ENCODE measurements at places on chromosomes 1 and 21. TPM values are rescaled to one million over a fixed set of nuclear protein-coding genes. Genes with fewer than 3 reads are reported as not detected.

OR10T2 gene
- not detected for total RNA-seq

WNT4 gene
- total RNA-seq: 1.4 TPM

ZNF648 gene
- not detected for total RNA-seq

NCAM2 gene
- total RNA-seq: 2.4 TPM

PDE4B gene
- 1.4 TPM for total RNA-seq

CBS gene
- total RNA-seq: 8.9 TPM

ASCL5 gene
- total RNA-seq: 2.4 TPM

CD1C gene
- not detected for total RNA-seq

CA6 gene
- not detected for total RNA-seq

OR6K3 gene
- total RNA-seq: not detected

AGTRAP gene
- total RNA-seq: 73.5 TPM

SPRR2E gene
- not detected for total RNA-seq

GJA4 gene
- not detected for total RNA-seq

CHML gene
- total RNA-seq: 54.5 TPM

SPATA21 gene
- total RNA-seq: not detected

SERINC2 gene
- total RNA-seq: 51.5 TPM

AIRE gene
- total RNA-seq: not detected

PIK3R3 gene
- total RNA-seq: 17.7 TPM

All from PC-3 (cell line).